ENCODE measurements at places on chromosomes 11 and 22.

- no peak for DNase-seq
These were observed 98.1 kb upstream of the BLID start for GRCh38 chr11:122214080-122214479.

DNA sequence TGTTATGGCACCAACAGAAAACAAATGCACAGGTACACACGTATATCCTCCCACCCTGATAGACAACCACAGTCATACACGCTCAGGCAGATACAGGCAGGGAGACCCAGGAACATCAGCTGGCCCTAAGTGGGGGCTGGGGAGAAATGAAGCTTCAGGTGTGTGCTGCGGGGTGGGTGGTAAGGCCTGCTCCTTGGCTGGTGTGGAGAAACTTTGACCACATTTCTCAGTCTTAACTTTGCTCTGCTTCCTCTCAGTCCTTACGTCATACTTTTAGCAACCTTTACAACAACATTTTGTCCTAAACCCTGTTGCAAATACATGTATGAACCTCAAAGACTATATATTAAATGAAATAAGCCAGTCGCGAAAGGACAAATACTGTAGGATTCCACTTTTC, 6.7 kb upstream of the ANAPC15 start:
- DNase-seq: no peak

GRCh38 chr11:133936136-133936535, 20.6 kb downstream of the IGSF9B start:
- DNase-seq: no peak

DNA sequence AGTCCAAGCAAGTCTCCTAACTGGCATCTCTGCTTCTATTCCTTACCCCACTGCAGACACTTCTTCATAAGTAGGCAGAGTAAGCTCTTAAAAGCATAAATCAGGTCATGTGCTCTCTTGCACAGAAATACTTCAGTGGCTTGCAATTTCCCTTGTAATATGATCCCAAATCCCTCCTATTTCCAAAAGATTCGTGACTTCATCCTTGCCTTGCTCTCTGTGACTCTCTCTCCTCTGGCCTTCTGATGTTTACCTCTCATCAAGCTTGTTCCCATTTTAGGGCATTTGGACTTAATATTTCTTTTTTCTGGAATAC, 37.4 kb upstream of the NCR3LG1 start:
- DNase-seq: no peak

DNA sequence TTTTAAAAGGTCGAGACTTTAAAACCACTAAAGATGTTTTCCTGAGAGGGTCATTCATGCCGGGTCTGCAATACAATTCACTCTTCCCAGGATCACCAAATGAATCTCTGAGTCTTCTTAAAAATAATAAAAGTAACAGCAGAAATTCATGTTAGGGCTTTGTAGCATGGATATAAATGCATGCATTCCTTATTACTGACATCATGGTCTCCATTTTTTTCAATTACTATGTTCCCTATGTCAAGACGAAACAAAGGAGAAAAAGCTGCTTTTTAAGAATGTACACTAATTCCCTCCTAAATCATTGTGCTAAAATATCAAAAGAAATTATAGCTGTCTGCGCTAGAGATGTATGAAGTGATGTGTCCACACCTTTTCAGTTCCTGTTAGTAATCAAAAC, 789.9 kb upstream of the LRRC4C start:
- DNase-seq: no peak
